NCI-H1417 (cell line): ENCODE measurements at places on chromosomes 2 and 18.

DNA sequence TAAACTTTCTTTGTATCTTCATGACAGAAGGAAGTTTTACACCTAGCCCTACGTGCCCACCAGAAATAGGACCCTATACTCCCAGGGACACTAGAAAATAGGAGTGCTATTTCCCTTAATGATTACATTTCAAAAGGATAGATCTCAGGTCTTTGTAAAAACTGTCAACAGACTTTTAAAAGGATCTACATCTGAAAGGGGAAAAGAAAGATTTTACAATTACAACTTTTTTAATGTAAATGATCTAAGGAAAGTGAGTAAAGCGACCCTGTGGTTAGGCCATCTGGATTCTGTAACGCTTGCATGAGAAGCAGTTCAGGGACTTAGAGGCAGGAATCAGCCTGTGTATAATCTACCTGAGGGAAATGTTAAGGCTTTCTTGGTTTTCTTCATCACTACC lies 431.8 kb upstream of the MC4R start:
- no peak for DNase-seq

DNA sequence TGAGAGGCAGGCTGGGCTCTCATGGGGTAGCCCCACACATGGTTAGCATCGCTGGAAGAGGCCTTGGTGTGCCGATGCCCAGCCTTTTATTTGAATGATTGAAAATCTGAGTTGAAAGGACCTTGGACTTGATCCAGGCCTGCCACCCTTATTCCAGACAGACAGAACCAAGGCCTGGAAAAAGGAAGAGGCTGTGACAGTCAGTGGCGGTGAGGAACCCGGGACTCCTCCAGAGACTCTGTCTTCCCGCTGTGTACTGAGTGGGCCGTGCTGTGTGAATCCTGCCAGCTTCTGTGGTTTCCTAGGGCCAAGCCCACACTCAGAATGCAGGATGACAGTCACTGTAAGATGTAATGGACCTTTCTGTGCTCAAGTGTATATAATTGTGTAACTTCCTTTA lies 218.5 kb downstream of the LDLRAD4 start:
- DNase-seq: peak; percentile 36

DNA sequence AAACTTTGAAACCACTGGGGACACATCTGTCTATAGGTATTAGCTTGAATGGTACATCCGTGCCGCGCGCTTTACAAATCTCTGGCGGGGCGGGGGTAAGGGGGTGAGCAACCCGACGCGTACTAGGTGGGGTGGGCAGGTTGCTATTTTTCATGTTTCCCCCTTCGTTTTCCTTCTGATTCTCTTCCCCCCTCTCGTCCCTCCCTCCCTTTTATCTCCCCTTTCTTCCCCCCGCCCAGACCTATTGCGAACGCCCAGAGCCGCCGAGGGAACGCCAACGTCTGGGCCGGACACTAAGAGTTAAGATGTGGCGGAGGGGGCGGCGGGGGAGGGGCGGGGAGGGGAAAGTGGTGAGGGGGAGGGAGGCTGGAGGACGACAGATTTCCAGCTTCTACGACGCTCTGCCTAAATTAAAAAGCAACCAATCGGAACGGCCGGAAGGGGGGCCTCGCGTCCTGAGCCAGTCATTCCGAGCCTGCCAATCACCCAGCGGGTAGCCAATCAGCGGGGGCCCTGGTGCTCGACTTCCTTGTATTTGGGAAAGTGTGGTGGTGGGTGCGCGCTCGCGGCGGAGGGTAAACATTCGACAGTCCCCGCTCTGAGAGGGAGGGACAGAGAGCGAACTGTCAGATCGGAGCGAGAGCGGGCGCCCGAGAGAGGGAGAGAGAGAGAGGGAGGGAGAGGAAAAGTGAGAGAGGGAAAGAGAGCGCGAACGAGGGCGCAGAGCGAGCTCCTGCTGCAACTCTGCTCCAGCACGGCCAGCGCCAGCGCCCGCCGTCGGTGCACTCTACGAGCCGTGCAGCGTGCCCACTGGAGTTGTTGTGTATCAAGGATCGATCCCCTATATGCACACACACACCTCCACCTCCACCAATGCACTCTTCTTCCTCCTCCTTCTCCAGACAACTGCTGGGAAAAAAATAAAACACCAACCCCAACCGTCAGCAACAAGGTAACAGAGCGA lies at the start of gene POU3F3:
TSS of gene POU3F3 (plus strand) at position 582 of the 964 bp plus-strand sequence. CDS start 1,396 bp downstream, outside the sequence.
- DNase-seq: peak; percentile 83

- no peak for DNase-seq
Observed at GRCh38 chr2:132980304-132980703, 310.3 kb upstream of the LYPD1 start.

- peak; percentile 58 for DNase-seq
Observed at GRCh38 chr2:200905618-200906296, 16.6 kb downstream of the NIF3L1 start.

GRCh38 chr18:24799176-24799575 lies 338.7 kb downstream of the HRH4 start:
- DNase-seq: no peak

DNA sequence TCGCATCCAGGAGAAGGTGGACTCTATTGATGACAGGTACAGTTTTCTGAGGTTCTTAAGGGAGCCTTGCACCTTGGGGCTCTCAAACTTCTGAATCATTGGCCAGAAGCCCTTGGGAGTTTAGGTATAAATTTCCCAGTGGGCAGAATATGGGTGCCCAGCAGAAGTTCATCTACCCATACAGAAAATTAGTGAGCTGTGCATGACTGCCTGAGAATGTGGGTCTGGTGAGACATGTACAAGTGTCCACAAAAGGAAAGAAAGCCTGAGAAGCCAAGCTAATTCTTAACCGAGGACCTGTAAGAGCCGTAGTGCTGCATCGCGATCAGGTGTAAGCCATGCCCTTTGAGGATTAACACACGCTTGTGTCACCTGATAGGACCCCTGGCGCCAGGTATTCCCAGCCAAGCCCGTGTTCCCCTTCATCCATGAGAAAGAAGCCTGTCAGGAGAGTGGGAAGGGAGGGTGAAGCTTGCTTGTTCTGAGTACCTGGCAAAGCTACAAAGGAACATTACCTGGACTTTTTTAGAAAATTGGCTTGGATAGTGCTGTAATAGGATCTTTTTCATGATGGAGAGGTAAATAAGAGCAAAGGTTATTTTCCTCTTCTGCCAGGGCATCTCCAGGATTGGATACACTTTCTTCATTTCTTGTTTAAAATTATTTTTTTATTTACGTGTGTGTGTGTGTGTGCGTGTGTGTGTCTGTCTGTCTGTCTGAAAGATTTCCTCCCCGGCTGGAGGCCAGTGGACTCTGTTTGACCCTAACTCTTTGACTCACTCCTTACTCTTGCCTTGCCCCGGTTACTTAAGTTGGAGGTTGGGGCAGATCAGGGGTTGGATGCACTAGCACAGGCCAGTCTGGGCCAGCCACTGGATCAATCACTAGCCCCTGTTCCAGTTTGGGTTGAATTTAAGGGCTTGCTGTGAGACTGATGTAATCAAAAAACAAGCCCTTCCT lies 90.4 kb upstream of the EML6 start:
- DNase-seq: no peak

- DNase-seq: no peak
Observed at GRCh38 chr2:142952018-142952417, 74.6 kb downstream of the KYNU start.

DNA sequence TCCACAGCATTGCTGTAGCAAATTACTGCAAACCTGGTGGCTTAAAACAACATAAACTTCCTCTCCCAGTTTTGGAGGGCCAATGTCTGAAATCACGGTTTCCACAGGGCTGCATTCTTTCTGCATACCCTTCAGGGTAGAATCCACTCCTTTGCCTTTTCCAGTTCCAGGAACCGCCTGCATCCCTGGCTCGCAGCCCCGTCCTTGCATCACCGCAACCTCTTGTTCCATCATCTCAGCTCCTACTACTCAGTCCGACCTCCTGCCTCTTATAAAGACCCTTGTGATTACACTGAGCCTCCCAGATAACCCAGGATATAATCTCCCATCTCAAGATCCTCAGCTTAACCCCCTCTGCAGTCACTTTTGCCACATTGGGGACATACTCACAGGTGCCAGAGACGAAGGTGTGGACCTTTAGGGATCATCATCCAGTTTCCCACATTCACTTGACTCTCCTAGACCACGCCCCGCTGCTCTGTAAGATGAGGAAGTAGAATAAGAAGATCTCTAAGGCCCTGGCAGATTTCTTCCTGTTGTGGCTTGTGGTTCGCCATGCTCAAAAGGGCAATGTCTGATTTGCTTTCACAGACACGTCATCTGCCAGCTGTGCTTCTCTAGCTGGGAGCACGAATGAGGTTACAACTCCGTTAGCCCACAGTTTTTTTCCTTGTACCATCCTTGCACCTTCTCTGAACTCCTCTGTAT lies 103.6 kb upstream of the AGAP1 start:
- peak; percentile 35 for DNase-seq

DNA sequence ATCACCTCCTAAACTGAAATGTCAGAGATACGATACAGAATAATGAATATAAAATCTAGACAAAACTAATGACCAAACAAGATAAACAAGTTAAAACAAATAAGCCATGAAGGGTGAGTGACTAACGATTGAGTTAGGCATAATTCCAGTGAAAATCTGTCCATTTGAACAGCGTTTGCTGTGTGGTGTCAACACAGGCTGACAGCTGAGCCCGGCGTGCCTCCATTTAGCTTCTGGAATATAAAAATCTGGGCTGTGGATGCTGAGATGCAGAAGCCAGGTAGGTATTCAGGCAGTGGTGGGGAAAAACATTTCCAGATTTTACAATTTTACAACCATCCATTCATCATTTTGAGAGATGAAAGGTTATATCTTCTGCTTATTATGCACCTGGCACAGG lies 2041.4 kb upstream of the CELF4 start:
- DNase-seq: no peak

- DNase-seq: no peak
Observed at GRCh38 chr2:10193851-10194820, 71.6 kb downstream of the RRM2 start.

GRCh38 chr2:128548461-128548891 lies 229.8 kb upstream of the HS6ST1 start:
- DNase-seq: no peak

GRCh38 chr18:49226243-49227000 lies 234.0 kb downstream of the DYM start:
- DNase-seq: no peak

- DNase-seq: no peak
Observed at GRCh38 chr18:51287818-51288508, 90.5 kb upstream of the MEX3C start.

DNA sequence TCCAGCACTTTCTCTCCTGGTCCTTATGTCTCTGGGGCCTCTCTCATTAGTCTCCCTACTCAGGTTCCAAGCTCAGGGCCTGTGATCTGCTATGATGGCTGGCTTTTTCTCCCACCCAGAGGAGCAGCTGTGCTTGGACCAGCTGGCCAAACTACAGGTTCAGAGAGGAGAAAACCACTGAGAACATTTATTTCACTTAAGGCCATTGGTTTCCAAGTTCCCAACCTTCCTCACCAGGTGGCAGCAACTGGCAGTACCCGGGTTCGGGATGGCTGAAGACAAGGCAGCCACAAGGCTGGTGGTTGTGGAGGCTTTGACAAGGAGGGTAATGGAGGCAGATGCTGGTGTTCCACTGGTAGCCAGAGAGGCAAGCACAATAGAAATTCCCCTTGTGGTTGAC lies 29.9 kb upstream of the SELENOI start:
- DNase-seq: peak; percentile 27

DNA sequence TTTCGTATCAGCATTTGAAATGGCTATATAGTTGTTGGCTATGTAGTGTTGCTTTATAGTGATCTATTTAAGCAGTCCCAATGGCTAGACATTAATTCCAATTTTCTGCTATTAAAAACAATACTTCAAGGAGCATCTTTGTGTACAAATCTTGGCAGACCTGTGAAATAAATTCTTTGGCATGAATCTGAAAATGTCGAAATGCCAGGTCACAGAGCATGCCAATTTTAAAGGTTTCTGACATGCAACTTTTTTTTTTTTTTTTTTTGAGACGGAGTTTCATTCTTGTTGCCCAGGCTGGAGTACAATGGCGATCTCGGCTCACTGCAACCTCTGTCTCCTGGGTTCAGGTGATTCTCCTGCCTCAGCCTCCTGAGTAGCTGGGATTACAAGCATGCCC lies 26.8 kb upstream of the CABLES1 start:
- DNase-seq: no peak

GRCh38 chr18:58398648-58399398 lies 230.1 kb downstream of the ALPK2 start:
- no peak for DNase-seq

DNA sequence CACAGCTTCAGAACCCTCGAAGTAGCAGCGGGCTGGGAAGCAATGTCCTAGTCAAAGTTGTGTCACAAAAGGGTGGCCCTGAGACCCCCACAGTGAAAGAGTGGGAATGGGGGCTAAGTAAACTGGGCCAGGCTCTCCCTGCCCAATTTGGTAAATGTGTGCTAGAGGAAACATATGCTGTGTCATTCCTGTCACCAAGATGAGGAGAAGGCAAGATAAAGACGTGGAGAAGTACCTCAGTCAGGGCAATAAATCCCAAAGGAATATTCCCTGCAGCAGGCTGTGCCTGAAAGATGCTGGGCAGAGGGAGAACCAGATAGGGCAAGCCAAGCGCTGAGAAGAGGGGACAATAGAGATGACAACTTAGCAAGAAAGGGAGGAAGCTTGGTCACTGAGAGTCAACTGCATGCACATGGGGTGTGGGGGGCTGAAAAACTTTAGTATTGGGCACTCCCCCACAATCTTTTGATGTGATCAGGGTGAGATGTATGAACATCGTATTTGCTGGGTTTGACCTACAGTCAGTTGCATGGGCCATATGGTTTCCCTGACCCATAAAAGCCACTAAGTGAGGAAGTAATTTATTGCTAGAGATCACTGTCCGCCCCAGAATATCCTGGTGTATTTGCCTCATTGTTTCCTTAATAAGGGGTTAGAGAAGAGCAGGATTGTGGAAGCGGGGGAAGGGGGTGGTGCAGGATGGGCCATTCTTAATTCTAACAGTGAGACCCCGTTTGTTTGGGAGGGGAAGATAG lies 49.9 kb upstream of the CXCR4 start:
- DNase-seq: no peak

DNA sequence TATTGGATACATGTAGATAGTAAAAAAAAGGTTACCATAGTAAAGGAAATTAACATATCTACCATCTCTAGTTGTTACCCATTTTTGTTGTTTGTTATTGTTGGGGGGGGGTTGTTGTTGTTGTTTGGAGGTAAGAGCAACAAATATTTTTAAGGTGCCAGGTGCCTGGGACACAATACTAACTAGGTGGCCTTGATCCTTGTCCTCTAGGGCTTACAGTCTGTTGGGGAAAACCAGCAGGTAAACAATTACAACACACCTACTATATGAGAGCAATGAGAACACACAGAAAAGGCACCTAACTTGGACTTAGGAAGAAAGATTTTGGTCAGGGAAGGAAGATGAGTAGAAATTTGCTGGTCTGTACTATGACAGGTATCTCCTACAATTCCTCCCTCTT lies 46.3 kb downstream of the SCN9A start:
- no peak for DNase-seq

GRCh38 chr2:172084645-172085459 lies 455 bp upstream of the DLX1 start:
- peak; percentile 90 for DNase-seq

DNA sequence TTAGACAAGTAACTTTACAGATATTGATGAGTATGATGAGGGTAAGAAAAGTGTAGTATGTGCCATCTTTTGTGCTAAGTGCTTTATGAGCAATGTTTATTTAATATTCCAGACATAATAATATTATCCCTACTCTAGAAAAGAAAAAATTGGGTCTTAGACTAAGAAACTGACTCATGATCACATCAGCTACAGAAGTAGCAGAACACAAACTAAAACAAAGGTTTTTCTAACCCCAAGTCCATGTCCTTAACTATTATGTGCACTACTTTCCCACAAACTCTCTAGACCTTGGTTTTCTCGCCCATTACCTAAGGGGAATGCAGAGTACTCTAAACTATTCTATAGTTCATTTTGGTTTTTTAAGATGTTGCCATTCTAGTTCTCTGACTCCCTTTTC lies 64.5 kb downstream of the BAZ2B start:
- DNase-seq: no peak
